Stimulated activated CD4-positive, alpha-beta T cell treated with anti-CD3 and anti-CD28 coated beads, Interleukin-4, amount 100 ng/mL, for 24 hours (primary cell): ENCODE measurements at places on chromosomes 2 and 18.

GRCh38 chr2:6605836-6606505 lies 259.7 kb downstream of the CMPK2 start:
- no peak for DNase-seq

- no peak for DNase-seq
Measured at GRCh38 chr2:81050580-81051095, 746.1 kb upstream of the LRRTM1 start.

DNA sequence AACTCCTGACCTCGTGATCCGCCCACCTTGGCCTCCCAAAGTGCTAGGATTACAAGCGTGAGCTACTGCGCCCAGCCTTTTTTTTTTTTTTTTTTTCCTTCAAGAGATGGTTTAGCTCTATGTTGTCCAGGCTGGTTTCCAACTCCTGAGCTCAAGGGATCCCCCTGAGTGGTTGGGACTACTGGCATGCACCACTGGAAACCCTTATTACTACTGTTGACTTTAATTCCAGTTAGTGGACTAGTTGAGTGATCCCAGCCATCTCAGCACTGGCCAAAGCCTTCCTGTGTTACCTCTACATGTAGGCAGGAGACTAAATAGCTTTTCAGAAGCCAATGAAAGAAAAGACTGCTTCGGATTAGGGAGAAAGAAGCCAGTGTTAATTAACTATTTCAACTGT lies 8.1 kb upstream of the SSB start:
- DNase-seq, result no peak

- peak; percentile 74 for DNase-seq
Measured at GRCh38 chr2:46351750-46352138, 54.5 kb downstream of the EPAS1 start.

GRCh38 chr2:8176887-8177286 lies 505.0 kb upstream of the ID2 start:
- DNase-seq, result no peak

DNA sequence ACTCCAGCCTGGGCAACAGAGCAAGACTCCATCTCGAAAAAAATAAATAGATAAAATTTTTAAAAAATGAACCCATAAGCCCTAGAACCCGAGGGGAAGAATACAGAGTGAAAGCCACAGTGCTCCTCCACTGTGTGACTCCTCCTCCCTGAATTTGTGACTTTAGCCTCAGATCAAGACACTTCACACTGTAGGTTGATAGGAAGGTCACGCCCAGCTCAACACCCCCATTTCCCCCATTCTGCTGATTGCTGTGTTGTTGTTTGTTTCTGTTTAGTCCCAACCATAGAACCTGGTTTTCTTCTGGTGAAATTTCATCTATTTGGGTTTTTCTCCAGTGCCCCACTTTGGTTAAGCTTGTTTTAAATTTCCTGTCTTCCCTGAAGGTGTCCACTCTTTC lies 102.2 kb downstream of the VIT start:
- DNase-seq, result no peak

- DNase-seq, result no peak
Measured at GRCh38 chr2:160142472-160142871, 57.6 kb downstream of the ITGB6 start.

GRCh38 chr2:231191896-231192872 lies 6.2 kb upstream of the ARMC9 start:
- no peak for DNase-seq

- DNase-seq, result no peak
Measured at GRCh38 chr2:114762376-114762775, 319.9 kb downstream of the DPP10 start.

DNA sequence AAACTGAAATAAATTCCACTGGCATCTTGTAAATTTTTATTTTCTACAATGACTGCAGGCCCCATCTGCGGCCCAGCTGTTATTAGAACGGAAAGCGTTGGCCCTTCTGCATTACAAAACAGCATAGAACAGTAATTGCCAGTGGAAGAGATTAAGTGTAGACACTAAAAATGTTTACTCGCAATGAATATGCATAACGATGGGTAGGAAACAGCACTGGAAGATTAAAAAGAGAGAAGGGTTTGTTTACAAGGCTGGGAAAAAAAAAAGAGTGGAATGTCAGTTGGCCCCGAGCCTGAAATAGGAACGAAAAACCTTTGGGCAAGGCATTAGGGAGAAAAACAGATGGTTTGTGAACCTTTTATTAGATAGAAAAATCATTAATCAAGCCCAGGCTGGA lies 275.9 kb upstream of the TCF4 start:
- DNase-seq, result no peak

- peak; percentile 34 for DNase-seq
Measured at GRCh38 chr2:25251422-25252273, 83.3 kb upstream of the POMC start.

GRCh38 chr2:26852405-26853306 lies 4.7 kb downstream of the DPYSL5 start:
- no peak for DNase-seq

DNA sequence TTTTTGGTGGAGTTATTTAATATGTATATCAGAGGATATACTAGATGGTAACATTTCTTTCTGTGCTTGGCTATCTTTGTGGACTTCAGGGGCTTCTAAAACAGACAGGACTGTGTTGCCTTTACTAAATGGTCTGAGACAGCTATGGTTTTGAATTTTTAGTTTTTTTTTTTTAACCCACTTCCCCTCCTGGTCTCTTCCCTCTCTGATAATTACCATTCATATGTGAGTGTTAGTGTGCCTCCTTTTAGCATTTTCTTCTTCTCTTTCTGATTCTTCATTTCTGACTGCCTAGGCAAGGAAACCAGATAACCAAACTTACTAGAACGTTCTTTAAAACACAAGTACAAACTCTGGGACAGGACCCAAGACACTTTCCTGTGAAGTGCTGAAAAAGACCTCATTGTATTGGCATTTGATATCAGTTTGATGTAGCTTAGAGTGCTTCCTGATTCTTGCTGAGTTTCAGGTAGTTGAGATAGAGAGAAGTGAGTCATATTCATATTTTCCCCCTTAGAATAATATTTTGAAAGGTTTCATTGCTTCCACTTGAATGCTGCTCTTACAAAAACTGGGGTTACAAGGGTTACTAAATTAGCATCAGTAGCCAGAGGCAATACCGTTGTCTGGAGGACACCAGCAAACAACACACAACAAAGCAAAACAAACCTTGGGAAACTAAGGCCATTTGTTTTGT lies 52.7 kb downstream of the SMAD4 start:
- DNase-seq, result no peak
